ENCODE measurements at places on chromosomes 5 and 9.

GRCh38 chr9:37262410-37262809 is 142.0 kb downstream of the ZCCHC7 start:
- DNase-seq, result no peak

- no peak for DNase-seq
These were observed 47.0 kb upstream of the CHD1 start for GRCh38 chr5:98975682-98976407.

DNA sequence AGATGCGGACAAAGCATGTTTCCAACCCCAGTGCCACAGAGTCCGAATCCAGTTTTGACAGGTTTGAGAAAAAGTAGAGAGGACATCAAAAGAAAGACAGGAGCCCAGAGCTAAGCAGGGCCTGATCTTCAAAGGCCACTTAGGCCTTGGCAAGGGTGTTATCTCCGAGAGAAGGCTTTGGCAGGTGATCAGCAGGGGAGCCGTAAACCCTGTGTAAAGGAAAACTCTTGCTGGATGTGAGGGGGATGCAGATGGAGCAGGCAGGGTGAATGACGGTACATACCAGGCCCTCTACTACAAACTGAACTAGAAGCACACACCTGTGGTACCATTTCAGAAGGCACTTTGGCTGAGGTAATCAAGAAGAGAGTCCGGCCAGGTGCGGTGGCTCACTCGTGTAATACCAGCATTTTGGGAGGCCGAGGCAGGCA is 1.4 kb upstream of the HNRNPH1 start:
- no peak for DNase-seq

DNA sequence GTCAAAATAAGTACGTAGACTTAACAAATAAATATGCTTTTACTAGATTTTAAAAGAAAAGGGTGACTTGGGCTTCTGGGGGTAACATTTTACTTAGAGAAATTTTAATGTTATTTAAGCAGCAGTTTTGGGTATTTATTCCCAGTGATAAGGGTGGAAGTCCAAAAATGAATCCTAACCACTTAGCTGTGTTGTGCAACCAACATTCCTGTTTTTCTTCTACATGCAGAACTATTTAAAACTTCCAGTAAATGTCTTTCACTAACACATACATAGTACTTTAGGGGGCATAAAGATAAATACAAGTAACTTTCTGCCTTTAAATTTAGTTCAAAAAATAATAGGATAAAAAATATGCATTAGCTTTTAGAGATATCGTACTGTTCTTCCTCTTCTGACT is 436.7 kb downstream of the CTNND2 start:
- no peak for DNase-seq

GRCh38 chr5:179206366-179206765 is 138.9 kb downstream of the ADAMTS2 start:
- no peak for DNase-seq

DNA sequence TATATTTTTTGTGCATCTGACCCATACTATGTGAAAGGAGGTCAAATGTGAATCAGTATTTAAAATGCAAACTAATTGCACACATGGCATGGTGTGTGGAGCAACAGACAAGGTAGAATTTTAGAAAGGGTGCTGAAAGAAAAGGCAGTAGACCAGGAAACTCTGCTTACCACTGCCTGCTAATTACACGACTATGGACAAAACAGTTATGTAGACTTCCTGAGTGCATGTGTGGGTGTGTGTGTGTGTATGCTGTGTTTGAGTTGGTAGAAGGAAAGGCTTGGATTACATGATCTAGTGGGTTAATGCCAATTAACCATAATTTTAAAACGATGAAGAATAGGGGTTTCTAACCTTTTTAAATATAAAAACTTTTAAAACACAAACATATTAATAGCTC is 349.9 kb downstream of the SH3GL2 start:
- DNase-seq, result no peak

GRCh38 chr5:113875096-113875495 is 361.6 kb downstream of the YTHDC2 start:
- no peak for DNase-seq

DNA sequence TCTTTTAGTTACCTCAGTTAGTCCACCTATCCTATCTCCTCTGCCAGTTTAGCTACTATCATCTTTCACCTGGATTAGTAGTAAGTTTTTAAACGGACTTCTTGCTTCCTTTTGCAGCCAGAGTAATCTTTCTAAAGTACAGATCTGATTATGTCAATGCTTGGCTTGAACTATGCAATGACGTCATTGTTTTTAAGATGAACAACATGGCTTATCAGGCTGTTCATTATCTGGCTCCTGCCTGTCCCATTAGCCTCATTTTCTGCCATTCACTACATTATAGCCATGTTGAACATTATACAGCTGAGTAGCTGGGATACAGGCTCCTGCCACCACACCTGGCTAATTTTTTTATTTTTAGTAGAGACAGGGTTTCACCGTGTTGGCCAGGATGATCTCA is 98.7 kb downstream of the RANBP17 start:
- no peak for DNase-seq

- DNase-seq, result no peak
These were observed 2.0 kb upstream of the SMIM27 start for GRCh38 chr9:32550150-32550561.

GRCh38 chr5:134521841-134522240 is 3.6 kb upstream of the JADE2 start:
- no peak for DNase-seq

DNA sequence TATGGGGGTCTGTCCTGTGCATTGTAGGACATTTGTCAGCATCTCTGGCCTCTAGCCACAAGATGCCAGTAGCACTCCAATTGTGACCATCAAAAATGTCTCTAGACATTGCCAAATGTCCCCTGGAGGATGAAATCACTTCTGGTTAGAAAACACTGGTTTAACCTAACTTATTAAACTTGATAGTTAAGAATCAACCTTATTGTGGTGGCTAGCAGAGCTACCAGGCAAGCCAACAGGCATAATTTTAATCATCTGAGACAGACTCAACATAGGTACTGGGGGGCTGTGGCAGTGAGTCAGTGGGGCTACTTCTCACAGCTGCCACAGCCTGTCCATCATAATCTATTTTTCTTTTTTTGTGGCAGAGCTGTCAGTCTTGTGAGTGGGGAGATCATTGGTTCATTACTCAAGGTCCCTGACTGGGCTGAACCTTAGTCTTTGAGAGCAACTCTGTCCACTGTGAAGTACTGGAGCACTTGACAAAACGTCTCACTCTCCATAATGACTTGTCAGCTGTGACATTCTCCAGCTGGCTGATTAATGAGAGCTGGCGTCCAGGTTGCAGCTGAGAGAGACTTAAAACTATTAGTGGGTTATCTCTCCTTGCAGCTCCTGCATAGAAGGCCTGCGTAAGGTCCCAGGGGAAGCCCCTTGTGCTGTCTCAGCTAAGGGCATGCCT is 107.9 kb downstream of the DCP2 start:
- DNase-seq, result no peak

DNA sequence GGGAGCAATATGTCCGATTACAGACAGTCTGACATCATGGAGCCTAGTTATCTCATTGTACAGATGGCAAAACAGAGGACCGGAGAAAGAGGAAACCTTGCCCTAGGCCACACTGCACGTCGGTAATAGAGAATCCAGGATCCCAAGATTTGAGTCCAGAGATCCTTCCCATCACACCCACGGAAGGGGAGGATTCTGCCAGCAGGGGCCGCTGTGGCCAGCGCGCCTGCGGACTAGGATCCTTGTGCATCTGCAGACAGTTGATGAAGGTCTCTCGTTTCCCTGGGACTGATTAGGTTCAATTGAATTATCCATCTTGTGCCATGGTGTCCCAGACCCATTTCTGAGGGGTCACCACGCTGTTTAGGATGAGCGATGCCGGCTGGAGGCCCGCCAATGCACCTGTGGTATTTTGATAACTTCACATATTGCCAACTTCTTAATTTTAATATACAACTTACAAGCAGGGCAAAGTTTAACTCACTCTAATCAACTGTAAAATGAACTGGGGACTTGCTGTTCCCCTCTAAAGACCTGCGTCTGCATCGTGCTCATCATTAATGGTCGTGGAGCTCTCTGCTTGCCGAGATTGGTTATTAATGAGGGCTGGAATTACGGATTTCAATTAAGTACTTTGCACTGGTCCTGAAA is 592.7 kb upstream of the BRINP1 start:
- DNase-seq, result peak; percentile 23

- no peak for DNase-seq
These were observed 31.1 kb upstream of the GRXCR2 start for GRCh38 chr5:145903867-145904266.

DNA sequence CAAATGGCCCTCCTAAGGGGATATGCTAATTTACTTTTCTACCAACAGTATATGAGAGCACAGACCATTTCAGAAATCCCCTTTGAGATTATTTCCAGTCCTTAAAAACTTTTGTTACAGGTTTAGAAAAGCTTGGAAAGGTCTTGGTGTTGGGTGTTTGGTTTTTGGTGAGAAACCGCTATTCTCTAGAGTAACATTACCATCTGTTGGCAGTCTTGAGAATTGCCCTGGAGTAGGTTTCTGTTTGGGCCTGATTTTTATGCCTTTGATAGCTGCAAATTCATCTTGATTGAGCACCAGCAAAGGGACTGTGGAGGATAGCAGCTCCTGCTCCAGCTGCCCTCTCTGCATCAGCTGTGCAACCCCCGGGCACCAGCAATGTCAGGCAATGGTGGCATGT is 8.0 kb downstream of the NUDT2 start:
- DNase-seq, result no peak

- peak; percentile 65 for DNase-seq
These were observed 72.6 kb downstream of the PIK3R1 start for GRCh38 chr5:68287976-68288706.

DNA sequence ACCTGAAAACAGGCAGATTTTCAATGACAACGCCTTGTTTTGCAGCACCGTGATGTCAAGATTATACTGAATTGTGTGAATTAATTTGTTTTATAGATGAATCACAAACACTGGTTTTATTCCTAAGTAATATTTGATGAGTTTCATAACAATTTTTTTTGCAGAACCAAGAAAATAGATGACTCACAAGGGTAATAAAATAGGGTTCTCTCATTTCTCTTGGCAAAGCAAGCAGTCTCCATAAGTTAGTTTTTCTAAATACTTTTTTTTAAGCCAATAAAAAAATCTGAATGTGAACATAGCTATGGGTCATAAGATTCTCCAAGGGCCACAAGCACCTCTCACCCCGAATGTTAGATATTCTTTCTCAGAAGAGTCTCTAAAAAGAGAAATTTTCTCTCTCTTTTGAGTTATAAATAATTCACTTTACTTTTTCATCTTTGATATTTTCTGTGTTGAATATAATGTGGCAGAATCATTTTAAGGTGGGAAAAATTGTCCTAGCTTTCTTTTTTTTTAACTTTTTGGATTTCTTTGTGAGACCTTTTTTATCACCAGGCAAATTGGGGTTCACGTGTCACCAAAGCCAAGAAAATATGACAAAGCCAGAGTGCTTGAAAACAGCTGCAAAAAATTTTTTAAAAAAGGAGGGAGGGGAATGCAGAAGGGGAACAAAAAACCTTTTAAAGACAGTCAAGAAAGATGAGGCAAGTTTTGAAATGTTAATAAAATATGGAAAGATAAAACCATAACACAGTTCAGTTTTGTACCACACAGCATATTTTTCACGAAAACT is 174.6 kb upstream of the DAPK1 start:
- DNase-seq, result no peak

DNA sequence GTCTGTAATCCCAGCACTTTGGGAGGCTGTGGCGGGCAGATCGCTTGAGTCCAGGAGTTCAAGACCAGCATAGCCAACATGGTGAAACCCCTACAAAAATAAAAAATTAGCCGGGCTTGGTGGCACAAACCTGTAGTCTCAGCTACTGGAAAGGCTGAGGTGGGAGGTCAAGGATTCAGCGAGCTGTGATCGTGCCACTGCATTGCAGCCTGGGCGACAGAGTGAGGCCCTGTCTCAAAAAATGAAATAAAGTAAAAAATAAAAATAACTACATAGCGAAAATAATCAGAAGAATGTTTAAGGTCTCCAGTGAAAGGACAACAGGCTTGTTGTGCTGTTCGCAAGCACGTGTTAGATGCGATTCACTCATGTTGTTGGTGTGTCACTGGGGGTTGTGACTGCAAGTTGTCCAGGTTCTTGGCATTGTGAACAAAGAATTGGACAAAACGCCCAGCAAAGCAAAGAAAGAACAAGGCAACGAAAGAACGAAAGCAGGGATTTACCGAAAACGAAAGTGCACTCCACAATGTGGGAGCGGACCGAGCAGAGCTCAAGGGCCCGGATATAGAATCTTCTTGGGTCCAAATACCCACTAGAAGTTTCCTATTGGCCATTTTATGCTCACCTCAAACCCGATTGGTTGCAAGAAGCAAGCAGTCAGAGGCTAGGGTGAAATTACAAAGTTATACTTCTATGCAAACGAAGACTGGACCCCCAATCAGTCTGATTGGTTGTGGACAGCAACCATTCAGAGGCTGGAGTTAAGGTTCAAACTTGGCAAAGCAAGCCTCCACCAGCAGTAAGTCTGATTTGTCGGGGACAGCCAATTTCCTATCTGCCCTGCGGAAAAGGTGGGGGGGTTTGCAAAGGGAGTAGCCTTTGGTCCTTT is 844 bp upstream of the MCCC2 start:
- DNase-seq, result no peak

DNA sequence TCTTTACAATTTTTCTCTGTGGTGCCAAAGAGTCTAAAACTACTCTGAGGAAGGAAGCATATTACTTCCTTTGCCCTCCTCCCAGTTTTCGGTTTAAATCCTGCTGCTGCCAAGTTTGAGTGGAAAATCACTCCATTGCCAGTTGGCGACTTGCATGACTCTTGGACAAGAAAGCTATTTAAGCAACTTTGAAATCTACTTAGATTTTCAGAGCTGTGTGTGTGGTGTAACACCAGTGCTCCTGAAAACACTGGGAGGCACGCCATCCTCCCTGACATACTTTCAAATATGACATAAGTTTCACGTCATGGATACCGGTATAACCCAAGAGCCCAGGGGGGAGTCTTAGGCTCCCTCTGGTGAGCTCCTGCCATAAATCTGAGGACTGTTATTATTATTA is 83.5 kb upstream of the RIOK2 start:
- no peak for DNase-seq

DNA sequence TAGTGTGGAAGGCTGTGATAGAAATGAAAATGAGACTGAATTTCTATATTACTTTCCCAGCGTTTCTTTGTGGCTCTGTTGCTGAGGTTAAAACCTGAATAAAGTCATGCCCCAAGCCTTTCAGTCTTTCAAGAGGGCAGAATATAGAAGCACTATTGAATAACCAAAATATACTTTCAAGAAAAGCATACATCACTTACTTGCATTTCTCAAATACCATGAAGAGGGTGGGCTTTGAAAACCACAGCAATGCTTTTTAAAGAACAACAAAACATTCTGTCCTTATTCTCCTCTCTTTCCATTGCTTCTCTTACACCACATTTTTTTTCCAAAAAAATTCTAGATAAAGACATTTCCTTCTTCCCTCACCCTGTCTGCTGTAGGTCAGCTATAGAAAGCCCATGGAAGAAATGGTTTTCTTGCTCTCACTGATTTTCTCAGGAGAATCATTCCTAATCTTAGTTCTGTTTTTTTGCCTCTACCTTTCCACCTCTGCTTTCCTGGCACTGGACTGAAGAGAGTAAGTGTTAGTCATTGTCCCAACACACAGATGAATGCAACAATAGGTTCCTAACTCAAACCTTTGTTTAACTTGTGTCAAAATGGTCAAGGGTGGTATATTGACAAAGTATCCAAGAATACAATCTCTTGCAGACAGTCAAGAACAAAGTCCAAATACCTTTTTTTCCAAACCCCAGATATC is 51.6 kb downstream of the NUDT12 start:
- DNase-seq, result no peak

- DNase-seq, result no peak
These were observed 250.5 kb downstream of the PIK3R1 start for GRCh38 chr5:68465934-68466551.

GRCh38 chr9:35732800-35733541 is 505 bp downstream of the CREB3 start:
- DNase-seq, result peak; percentile 51

Measured in activated T-cell treated with anti-CD3 and anti-CD28 coated beads, Interleukin-2, amount 50 U/mL, for 48 hours (primary cell).